ENCODE measurements at places on chromosomes 2 and 18. TPM values are rescaled to one million over a fixed set of nuclear protein-coding genes. Genes with fewer than 3 reads are reported as not detected.

GRCh38 chr2:53998834-53999233 is 28.0 kb upstream of the PSME4 start:
- no peak for DNase-seq

- DNase-seq, result no peak
Measured at GRCh38 chr18:30970196-30970816, 72.2 kb downstream of the DSC3 start.

- DNase-seq, result no peak
Measured at GRCh38 chr2:21396252-21396651, 272.5 kb downstream of the TDRD15 start.

GRCh38 chr2:205717999-205718398 is 35.7 kb downstream of the NRP2 start:
- DNase-seq, result no peak

DNA sequence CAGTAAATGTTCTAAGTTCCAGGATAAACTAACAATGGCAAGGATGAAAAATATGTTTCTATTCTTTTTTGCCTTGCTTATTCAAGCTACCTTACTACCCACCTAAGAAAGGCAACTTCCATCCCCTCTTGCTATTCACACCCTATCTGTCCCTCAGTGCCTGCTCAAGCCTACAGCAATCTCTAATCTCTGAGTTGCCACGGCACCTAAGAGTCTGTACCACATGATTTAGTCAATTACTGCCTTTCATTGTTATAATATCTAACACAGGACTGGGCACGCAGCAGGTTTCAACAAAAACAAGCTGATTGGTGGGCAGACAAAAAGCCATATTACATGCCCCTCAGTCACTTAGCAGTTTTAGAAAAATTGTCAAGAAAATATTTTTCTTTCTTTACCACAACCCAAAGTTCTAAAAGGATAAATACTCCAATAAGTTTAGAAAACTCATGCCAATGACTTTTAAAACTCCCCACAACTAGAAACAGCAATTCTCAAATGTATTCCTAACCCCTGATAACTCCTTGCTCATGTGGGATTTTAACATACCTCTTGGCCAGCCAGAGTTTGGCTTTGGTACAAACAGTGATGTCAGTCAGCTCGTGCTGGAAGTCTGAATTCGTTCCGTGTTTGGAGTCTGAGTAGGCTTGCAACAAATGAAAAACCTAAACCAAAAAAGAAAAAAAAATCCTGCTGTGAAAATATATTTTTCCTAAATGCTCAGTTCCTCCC is 117.3 kb upstream of the ZFP36L2 start:
- peak; percentile 76 for DNase-seq

GRCh38 chr2:56732946-56733345 is 549.2 kb downstream of the CCDC85A start:
- DNase-seq, result no peak

GRCh38 chr2:237885111-237885930 is 25.9 kb downstream of the RAMP1 start:
- no peak for DNase-seq

DNA sequence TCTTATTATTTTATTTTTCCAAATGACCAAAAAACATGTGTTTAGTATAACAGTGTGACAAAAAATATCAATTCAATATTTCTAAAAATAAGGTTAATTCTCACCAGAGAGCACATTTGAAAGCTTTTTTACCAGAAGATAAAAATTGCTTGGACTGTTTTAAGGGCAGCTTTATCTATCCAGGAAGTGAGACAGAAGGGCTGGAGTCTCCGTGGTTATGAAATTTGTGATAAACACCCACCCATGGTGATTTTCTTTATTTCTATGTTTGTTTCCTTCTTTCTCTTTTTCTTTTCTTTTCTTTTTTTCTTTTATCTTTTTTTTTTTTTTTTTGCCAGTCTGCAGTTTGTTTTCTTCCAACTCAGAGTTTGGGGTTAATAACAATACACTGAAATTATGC is 298.5 kb downstream of the PIEZO2 start:
- DNase-seq, result no peak

GRCh38 chr2:178008636-178009289 is 63.8 kb downstream of the PDE11A start:
- no peak for DNase-seq

DNA sequence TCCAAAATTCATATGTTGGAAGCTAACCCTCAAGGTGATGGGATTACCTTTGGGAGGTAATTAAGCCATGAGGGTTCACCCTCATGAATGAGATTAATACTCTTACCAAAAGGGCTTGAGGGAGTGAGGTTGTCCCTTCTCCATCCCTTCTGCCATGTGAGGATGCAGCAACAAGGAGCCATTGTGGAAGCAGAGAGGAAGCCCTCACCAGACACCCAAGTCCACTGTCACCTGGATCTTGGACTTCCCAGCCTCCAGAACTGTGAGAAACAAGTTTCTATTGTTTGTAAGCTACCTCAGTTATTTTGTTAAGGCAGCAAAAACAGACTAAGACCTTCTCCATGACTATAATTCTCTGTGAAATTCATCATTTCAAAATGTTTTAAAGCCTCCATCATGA is 125.7 kb downstream of the FAM124B start:
- no peak for DNase-seq

GRCh38 chr18:56086176-56086575 is 498.2 kb upstream of the TCF4 start:
- DNase-seq, result no peak

DNA sequence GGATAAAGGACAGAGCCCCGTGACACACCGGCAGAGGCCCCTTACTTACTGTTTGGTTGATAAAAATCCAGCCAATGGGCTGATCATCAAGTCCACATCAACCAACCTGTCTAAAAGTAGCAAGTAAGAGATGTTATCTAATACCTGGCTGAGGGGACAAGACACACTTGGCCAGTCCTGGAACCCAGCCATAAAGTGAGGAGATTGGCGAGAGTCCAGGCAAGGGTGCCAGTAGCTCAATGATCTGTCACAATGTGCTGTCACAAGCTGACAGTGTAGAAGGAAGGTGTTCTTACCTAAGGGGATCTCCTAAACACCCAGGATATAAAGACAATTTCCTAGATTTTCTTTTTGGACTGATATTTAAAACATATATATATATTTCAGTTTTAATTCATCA is 61.7 kb upstream of the IL1R2 start:
- no peak for DNase-seq

The UGT1A9 gene
- 4.1 TPM for total RNA-seq

The GULP1 gene
- total RNA-seq, result 24.9 TPM

The SPTBN1 gene
- 171 TPM for total RNA-seq
